ENCODE measurements at places on chromosomes 12 and 14. TPM values are rescaled to one million over a fixed set of nuclear protein-coding genes. Genes with fewer than 3 reads are reported as not detected.

GRCh38 chr12:112734859-112735695 is 56.5 kb upstream of the RPH3A start:
- H3K36me3 ChIP-seq = no peaks in the 10 kb centered on the region
- DNase-seq = no peak
- no peak overlapping the region for H3K27ac ChIP-seq
- H3K4me3 ChIP-seq = no peak overlapping the region
- no peaks in the 10 kb centered on the region for H3K4me1 ChIP-seq

ARF6 gene
- total RNA-seq = 92.5 TPM

- no peak for DNase-seq
- no peaks in the 10 kb centered on the region for H3K36me3 ChIP-seq
- H3K27ac ChIP-seq = no peak overlapping the region
- H3K4me3 ChIP-seq = no peak overlapping the region
Measured at GRCh38 chr12:42565633-42566032, 23.9 kb downstream of the PRICKLE1 start.

GRCh38 chr12:45708901-45709300 is 20.6 kb upstream of the ARID2 start:
- no peak overlapping the region for H3K27ac ChIP-seq
- H3K4me1 ChIP-seq = 0 out of 2 replicates have a peak, but pooled peaks cover 3% of the 10 kb centered on the region
- no peak overlapping the region for H3K4me3 ChIP-seq
- no peaks in the 10 kb centered on the region for H3K36me3 ChIP-seq

GRCh38 chr14:48247977-48248376 is 572.6 kb upstream of the MDGA2 start:
- no peak overlapping the region for H3K27ac ChIP-seq
- H3K4me1 ChIP-seq = no peaks in the 10 kb centered on the region
- DNase-seq = no peak
- H3K36me3 ChIP-seq = no peaks in the 10 kb centered on the region

AQP6 gene
- not detected for total RNA-seq

DNA sequence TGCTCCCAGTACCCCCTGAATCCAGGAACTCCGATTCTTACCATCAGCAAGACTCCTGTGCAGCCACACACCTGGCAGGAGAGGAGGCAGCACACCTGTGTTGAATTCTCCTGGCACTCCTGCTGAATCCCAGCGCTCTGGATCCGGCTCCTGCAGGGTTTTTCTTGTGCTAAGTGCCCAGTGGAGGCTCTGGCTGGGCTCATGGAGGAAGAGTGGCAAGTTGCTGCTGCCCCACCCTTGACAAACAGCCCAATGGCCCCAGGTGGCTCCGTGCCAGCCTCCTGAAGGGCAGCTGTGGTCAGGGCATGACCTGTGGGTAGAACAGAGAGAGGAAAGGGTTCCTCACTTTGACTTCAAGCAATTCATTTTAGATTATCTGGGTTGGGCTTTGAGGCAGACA is 20.0 kb downstream of the CRACR2A start:
- H3K27me3 ChIP-seq = no peaks in the 10 kb centered on the region
- H3K27ac ChIP-seq = no peak overlapping the region
- no peaks in the 10 kb centered on the region for H3K4me1 ChIP-seq

IL22 gene
- total RNA-seq = not detected

- no peaks in the 10 kb centered on the region for H3K36me3 ChIP-seq
- H3K27ac ChIP-seq = no peak overlapping the region
- no peak for DNase-seq
- H3K4me3 ChIP-seq = no peak overlapping the region
- no peaks in the 10 kb centered on the region for H3K27me3 ChIP-seq
Measured at GRCh38 chr14:36816481-36816880, 154.8 kb downstream of the PAX9 start.

GRCh38 chr12:74509886-74510285 is 27.7 kb upstream of the ATXN7L3B start:
- H3K27ac ChIP-seq = no peak overlapping the region
- H3K36me3 ChIP-seq = no peaks in the 10 kb centered on the region
- H3K4me3 ChIP-seq = no peak overlapping the region
- no peaks in the 10 kb centered on the region for H3K4me1 ChIP-seq
- no peaks in the 10 kb centered on the region for H3K27me3 ChIP-seq
- no peak for DNase-seq

Data from GM23248 (cell line).